ENCODE measurements at places on chromosomes 4 and X. TPM values are rescaled to one million over a fixed set of nuclear protein-coding genes. Genes with fewer than 3 reads are reported as not detected.

DNA sequence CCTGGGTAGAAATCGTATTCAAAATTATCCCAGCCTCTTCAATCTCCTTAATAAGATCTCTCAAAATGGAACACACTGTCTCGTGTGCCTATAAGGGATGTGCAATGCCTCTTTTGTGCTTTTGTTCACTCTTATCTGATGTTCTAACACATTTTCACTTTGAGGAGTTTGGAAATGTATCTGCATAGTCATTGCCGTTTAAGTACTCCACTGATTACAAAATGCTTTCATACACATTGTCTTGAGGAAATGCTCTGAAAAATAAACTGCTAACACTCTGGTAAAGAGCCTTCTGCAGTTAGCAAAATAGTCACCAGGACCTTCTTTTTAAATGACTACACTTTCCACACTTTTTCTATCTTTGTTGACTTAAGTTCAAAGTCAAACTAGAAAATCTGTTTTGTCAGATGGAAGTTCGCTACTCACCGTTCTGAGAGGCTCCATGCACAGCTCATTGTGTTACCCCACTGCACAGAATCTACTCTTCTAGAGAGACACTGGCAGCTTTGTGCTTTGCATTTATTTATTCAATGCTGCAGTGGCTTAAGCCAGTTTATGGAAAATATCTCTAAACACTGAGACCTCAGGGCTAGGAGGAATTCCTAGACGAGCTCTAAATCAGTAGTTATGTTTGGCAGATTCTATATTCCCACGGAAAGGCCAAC lies 159.0 kb downstream of the CHIC2 start:
- no peak for DNase-seq

Gene STBD1
- total RNA-seq, result not detected

Gene MAGEA4
- total RNA-seq, result not detected

Gene S100G
- total RNA-seq, result not detected

Gene KCNE5
- total RNA-seq, result 0.20 TPM

DNA sequence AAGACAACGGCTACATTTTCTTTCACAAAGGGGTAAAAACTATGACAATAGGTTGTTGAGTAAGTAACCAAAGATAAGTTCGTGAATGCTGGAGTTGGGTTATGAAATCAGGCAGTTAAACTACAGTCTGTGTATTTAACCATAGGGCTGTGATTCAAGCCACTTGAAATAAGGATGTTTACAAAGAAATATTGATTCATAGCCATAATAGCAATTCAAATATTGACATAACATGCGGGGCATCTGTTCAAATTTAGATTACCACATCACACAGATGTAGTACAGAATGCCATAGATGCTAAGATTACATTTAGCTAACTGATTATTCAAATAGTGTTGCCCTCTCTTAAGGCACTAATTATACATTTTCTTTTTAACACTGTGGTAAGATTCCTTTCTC lies 364.1 kb downstream of the FSTL5 start:
- DNase-seq, result no peak

DNA sequence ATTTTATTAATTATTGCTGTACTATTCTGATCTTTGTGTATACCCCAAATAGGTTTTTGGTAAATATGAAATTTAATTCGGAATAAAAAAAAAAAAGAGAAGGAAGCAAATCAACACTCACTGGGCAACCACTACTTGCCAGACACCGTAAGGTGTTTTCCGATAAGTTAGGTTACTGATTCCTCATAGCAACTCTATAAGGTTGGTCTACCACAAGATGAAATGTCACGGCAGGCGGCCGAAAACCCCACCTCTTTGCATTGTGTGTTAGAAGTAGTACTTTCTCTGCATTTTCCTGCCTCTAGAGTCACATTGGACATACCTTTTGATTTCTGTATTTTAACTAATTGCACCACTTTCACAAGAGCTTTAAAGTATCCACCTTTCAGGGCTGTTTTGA lies 44.5 kb upstream of the RASGEF1B start:
- no peak for DNase-seq

DNA sequence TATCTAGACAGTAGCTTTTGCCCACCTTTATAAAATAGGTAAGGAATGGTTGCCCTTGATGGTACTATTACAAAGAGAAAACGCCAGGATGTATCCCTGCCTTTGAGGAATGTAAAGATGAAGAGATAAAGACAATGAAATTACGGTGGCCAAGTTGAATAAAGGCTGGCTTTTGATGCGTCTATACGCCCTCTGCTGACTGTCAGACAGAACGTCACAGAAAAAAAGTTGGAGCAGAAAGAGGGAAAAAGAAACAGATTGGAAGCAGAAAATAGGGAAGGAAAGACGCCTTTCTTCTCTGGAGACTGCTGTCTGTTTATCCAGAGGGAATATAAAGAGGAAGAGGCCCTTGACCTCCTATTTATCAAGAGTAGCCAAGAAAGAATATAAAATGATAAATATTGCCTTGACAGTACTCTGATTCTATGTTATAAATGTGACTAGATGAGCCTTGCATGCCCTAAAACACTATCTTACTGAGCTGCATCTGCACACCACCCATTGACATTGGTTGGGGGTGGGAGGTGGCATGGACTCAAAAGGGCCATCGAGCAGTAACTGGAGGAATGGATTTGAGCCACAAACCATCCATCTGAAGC lies 30.6 kb downstream of the PCDH19 start:
- DNase-seq, result peak; percentile 37

Gene DACH2
- total RNA-seq, result not detected

DNA sequence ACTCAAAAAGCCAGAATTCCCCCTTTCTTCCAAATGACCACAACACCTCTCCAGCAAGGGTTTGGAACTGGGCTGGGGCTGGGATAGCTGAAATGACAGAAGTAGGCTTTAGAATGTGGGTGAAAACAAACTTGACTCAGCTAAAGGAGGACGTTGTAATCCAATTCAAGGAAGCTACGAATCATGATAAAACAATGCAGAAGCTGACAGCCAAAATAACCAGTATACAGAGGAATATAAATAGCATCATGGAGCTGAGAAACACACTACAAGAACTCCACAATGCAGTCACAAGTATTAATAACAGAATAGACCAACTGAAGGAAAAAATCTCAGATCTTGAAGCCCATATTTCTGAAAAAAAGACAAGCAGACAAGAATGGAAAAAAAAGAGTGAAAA lies 95.8 kb upstream of the TET2 start:
- no peak for DNase-seq

Gene ZNF141
- total RNA-seq, result 27.7 TPM

DNA sequence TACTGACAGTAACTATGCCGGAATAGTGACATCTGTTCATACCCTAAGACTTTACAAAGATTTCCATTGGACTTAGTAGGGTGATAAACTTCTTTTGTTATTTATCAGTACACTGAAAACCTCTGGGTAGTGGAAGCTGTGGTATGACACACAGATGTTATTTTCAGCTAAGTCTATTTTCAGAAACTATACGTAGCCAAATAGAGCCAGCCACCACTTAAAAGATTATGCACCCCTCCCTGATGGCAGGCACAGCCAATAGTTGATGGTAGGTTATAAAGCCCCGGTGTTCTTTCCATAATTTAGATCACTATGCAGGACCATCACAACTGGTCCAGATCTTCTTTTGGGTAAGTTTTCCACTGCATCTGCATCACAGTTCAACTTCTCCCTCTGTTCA lies 1603.2 kb upstream of the PABPC4L start:
- DNase-seq, result no peak

Gene MAGEB17
- 0.28 TPM for total RNA-seq

Gene ZNF157
- total RNA-seq, result not detected

Data from A673 (cell line).